ENCODE measurements at places on chromosomes 3 and 15.
A peak's percentile ranks its signal among the peaks of the same experiment; 100 is the strongest.

- no peak for DNase-seq
Measured at GRCh38 chr3:185825006-185825638, at the start of gene IGF2BP2. Gene IGF2BP2 (minus strand): TSS chr3:185825042. CDS start chr3:185824960, 82 bp downstream.

DNA sequence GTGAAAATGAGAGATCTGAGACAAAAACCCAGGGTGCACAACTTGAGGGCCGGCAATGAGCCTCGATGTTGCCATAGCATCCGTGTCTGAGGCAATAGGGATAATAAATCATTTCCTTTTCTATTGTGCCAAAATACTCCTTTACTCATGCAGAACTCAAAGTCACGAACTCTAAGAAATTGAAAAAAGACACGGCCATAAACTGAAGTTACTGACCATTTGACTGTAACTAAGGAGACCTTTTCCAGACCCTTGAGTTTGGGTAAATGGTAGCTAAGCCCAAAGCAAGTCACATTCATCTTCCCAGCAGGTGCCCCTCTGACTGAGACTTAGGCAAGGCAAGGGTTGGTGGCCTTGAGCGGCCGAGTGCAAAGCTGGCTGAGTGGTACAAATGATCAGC is 141.2 kb upstream of the SLCO3A1 start:
- DNase-seq, result no peak

GRCh38 chr15:56739474-56739873 is 6.2 kb upstream of the ZNF280D start:
- no peak for DNase-seq

- no peak for DNase-seq
Measured at GRCh38 chr3:33114622-33115023, 809 bp downstream of the CRTAP start.

DNA sequence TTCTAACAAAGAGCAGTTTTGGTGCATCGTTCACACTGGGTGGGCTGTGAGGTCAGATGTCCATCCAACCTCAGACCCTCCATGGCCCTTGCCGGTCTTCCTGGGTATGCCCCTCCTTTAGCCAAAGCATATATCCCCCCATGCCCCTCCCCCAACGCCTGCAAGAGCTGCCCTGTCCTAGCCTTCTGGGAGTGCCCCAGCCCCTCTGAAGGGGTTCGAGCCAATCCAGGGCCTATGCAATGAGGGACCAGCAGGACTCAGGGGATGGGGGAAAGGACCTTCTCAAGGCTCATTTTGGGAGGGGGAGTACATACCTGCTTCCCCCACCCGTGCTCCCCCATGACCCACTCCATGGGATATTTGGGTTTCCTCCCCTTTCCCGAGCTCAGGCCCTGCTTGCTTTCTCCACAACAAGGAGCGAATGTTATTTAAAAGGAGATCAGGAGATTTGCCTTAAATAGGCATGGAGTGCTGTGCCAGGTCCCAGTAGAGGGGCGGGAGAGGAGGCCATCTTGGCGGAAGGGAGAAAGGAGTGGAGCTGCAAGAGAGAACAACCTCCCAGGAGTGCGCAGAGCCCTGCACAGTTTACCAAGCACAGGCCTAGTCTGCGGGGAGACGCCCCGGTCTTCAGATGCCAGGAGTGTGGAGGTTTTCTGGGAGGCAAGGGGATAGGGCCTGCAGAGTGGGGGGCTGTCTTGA is 18.2 kb downstream of the PIF1 start:
- no peak for DNase-seq

GRCh38 chr3:187995667-187996066 is 158.3 kb upstream of the LPP start:
- no peak for DNase-seq

DNA sequence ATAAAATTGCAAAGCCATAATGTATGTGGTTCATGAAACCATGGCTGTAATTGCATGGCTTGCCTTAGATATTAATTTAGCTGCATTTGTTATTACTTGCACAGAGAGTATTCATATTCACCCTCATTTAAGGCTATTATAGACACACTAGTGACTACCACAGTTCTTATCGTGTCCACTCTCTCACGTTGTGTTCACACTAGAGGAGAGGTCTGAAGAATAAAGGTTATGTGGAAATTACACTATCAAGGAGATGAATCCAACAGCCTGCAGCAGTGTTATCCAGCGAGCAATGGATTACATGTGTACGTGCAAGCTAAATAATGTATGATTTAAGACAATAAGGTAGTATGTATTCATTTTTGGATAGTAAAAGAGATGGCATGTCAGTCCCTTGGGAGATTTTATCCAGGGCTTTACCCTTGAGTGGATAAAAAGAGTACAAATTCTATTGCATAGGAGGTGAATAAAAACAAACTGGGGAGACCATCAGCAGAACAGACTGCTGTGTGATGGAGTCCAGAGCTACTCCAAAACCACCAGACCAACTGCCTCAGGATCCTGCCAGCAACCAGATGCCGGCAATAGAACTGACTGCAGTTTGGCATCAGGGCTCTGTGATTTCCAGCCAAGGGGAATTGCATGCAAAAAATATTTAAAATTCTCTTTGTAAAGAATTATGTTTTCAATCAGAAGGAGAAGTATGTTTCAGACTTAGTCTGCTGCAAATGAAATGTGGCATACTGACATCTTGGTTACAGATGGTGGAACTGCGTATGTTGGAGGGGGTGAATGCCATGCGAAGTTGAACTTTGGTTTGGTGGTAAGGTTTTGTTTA is 146.6 kb downstream of the RBMS3 start:
- DNase-seq, result no peak

- DNase-seq, result no peak
Measured at GRCh38 chr15:50119063-50120040, at the start of gene ATP8B4. Gene ATP8B4 (minus strand): TSS chr15:50119233. CDS start chr15:50106966, 12,267 bp downstream.

DNA sequence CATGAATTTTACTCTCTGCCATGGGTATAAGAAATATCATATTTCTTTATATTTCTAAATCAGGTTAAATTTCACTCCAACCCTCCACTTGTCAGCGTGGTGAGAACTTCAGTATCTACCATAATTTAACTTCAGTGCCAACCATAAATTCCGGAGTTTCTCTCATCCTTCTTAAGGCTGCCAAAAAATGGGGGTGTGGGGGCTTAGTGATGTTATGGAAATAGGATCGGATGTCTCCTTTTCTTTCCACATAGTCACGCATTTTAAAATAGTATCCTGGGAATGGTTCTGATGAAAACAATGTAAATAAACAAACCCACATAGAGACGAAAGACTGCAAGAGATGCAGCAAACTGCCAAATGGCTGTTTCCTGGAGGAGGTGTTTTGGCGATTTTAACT is 12.9 kb upstream of the FAM3D start:
- no peak for DNase-seq

DNA sequence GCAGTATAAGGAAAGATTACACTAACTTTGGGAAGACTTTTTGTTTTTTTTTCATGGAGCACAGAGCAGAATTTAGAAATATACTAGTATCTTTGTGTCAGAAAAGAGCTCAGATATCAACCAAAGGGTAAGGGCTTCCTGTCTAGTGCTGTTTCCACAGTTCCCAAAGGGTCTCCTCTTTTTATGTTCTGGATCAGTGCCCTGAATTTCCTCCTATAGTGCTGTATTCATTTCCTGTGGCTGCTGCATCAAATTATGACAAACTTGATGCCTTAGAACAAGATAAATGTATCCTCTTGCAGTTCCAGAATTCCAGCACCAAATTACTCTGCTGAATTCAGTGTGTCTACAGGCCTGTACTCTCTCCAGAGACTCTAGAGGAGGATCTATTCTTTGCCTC is 219.8 kb upstream of the THRB start:
- DNase-seq, result no peak

DNA sequence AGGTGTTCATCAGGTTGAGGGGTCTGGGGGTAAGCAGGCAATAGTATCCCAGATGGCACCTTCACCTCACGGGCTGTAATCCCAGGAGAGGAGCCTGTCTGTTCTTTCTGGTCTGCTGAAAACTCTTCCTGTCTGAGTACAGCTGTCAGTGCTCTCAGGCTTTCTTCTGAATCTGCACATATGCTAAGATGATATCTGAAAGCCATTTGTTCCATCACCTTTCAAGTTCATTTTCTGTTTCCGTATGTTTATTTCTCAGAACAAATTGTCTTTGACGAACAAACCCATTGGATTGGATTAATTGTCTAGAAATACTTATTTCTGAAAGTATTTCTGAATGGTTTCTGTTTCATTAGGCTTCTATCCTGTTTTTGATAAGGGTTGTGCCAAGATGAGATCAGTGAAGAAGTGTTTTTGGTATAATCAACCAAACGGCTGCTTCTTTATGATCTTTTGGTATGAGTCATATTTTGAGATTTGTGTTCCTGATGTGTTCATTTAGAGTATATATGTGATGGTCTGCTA is 13.3 kb downstream of the ZNF592 start:
- no peak for DNase-seq

- DNase-seq, result no peak
Measured at GRCh38 chr3:312911-313310, 116.3 kb downstream of the CHL1 start.

- no peak for DNase-seq
Measured at GRCh38 chr15:91050128-91050455, 27.7 kb upstream of the VPS33B start.

DNA sequence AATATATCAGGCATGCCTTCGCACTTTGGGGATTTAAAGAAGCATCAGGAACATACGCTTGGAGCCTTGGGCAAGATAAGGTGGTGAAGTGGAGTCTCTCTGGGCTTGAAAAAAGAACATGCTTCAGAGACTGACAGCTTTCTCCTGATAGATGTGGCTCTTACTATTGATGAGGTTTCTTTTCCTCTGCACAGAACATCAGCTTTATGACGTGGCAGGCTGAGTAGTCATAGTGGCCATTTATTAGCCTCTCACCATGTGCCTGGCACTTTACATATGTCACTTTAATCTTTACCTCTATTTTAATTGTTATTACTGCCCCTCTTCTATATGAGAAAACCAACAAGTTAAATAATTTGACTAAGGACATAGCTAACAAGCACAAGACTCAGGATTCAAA is 19.0 kb upstream of the LRRC58 start:
- DNase-seq, result no peak

- DNase-seq, result no peak
Measured at GRCh38 chr3:141076036-141076773, 25.1 kb downstream of the SPSB4 start.

- DNase-seq, result peak; percentile 30
Measured at GRCh38 chr3:58217209-58217811, 6.5 kb upstream of the DNASE1L3 start.

- DNase-seq, result peak; percentile 31
Measured at GRCh38 chr15:75452865-75453702, 1.6 kb upstream of the SIN3A start.

- DNase-seq, result no peak
Measured at GRCh38 chr3:171586274-171586673, 126.1 kb upstream of the TNIK start.

GRCh38 chr3:122066331-122067213 is 11.4 kb downstream of the CD86 start:
- no peak for DNase-seq

DNA sequence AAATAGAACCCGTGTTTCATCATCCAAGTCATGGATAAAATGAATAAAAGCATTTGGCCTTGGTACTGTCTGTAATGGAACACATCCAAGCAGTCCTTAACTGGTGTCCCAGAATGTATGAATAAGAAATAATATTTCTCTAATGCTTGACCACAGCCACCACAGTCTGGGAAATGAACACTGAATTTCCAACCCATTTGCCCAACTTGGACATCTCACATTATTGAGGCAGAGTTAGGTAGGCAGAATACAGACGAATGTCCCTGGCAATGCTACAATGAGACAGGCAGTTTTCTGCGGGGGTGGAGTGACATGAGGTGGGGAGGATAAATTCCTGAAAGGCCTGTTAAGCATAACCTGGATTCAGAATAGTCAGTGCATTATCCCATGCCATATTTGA is 245.7 kb downstream of the ZIC1 start:
- DNase-seq, result no peak

- DNase-seq, result no peak
Measured at GRCh38 chr15:74869372-74869725, 3.8 kb downstream of the SCAMP2 start.

Data from activated T-cell treated with anti-CD3 and anti-CD28 coated beads for 1 hour (primary cell).